Liver (tissue), 10 donors: ENCODE measurements at places on chromosomes 6 and 20. TPM values are rescaled to one million over a fixed set of nuclear protein-coding genes. Genes with fewer than 3 reads are reported as not detected.

Gene PPP1R16B
- 5.7 TPM for total RNA-seq

Gene RSPH9
- 0.19 TPM for total RNA-seq

Gene THBD
- 6.6 TPM for total RNA-seq

Gene NRSN1
- total RNA-seq, result not detected

Gene TMEM170B
- total RNA-seq, result 11.0 TPM

Gene CAGE1
- total RNA-seq, result 0.08 TPM

Gene HLA-DRB5
- 3.8 TPM for total RNA-seq

Gene ZNF451
- total RNA-seq, result 50.6 TPM

Gene BCL2L1
- 124 TPM for total RNA-seq

Gene TNFRSF6B
- total RNA-seq, result 0.09 TPM

Gene LZTS3
- 3.5 TPM for total RNA-seq

Gene RIPOR2
- 5.1 TPM for total RNA-seq

Gene RPS10
- total RNA-seq, result 970 TPM

Gene HLA-DQB1
- 12.1 TPM for total RNA-seq

Gene ZC2HC1B
- not detected for total RNA-seq

Gene VWA7
- 2.0 TPM for total RNA-seq

Gene EIF6
- 71.3 TPM for total RNA-seq

Gene ZFAND3
- 17.8 TPM for total RNA-seq

Gene BPHL
- 33.4 TPM for total RNA-seq

Gene KIF6
- total RNA-seq, result 0.17 TPM

Gene LY6G5C
- 1.1 TPM for total RNA-seq
